H7 (cell line): ENCODE measurements at places on chromosomes 1 and 21. TPM values are rescaled to one million over a fixed set of nuclear protein-coding genes. Genes with fewer than 3 reads are reported as not detected.

DNA sequence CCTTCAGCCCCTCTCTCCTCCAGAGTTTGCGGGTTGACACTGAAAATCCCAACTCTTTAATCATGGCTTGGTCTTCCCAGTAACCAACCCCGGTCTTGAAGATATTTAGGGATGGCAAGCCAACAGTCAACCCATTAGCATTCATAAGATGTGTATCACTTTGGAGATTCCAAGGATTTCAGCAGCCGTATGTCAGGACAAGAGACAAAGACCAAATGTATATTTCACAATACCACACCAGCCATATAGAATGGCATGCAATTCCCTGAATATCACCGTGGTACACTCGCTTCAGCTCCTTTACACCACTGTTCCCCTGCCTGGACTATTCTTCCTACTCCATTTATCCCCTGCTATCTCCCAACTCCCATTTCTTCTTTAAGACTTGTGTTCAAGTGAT lies 109.2 kb downstream of the CSMD2 start:
- DNase-seq, result no peak

- no peak for DNase-seq
These were observed 98.6 kb downstream of the OLFM3 start for GRCh38 chr1:101898137-101898536.

DNA sequence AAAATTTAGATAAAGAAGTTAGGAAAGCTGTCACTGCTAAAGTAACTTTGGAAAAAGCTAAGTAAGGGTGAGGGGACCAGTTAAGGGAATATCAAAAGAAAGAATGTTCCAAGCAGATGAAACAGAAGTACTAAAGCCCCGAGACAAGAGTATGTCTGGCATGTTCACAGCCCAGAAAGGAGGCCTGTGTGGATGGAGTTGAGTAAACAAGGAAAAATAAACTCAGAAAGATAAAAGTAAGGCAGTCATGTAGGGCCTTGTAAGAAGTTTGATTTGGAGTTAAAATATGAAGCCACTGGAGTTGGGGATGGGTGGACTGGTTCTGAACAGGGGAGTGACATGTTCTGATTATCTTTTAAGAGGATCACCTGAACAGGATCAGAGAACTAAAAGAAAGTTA lies 177.9 kb downstream of the CDC42BPA start:
- DNase-seq, result no peak

DNA sequence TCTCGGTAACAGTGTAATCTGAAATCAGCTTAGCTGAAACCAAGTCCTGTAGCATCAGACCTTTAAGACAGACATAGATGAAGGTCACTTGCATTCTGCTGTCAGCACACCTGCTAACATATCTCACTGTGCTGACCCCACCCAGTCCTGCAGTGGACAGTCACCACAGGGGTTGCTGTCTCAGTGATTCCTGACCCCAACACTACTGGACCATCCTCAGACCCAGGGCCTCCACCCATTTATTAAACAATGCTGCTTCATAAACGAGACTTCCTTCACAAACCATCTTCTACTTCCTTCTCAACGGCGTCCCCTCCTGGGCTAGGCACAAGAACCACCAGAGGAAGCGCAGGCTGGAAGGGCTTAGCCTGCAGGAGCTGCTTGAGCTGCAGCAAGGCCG lies 17.8 kb upstream of the LSS start:
- DNase-seq, result no peak

DNA sequence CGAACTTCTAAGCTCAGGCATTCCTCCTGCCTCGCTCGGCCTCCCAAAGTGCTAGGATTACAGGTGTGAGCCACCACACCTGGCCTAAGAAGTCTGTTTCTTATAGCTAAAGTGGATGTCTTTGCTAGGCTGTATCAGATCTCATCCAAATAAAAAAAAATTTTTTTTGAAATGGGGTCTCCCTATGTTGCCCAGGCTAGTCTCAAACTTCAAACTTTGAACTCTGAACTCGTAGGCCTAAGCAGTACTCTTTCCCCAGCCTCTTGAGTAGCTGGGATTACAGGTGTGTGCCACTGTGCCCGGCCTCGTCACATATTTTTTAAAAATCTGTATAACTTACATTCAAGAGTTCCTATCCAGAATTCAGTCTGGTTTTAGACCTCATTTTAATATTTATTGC lies 40.5 kb downstream of the RPRD2 start:
- DNase-seq, result no peak

DNA sequence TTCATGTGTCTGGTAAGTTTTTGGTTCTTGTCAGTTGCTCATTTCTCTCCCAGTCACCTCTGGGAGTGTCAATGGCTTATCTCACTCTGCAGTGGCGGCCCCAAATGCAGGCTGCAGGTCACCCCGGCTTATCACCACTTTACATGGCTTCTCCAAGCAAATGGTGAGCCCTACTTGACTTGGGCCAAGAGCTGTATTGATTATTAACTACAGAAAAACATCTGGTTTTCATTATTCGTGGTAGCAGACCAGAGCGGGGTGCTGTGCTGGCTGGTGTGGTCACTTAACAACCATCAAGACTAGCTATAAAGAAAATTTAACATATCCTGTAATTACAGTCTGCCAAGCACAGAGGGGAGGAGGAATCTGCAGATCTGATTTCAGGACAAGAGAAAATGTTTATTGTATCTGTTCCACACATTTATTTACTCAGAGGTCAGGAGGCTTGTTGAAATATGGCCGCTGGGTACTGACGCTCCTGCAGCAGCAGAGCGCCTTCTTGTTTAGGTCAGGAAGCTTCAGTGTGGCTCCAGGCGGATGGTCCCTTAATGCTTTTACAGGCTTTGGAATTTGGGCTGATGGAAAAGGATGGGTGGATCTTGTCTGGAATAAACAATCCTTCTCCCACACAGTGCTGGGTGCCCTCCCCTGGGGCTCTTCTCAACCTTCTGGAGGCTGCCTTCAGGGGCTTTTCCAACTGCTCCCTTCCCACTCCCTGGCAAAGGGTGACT lies 87.8 kb downstream of the HLX start:
- no peak for DNase-seq

DNA sequence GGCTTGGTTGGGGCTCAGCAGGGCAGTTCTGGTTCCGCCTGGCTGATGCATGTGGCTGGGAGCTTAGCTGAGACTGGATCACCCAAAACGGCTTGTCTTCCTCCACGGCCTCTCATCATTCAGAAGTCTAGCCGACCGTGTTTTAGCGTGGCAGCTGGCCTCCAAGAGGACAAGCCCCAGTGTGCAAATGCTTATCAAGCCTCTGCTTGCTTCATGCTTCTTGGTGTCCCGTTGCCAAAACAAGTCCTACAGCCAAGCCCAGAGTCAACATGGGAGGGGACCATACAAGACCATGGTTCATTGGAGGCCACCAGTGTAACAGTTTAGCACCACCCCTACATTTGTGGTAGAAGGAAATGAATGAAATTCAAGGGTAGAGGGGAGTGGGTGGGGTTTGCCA lies 10.5 kb upstream of the KDF1 start:
- DNase-seq, result no peak

DNA sequence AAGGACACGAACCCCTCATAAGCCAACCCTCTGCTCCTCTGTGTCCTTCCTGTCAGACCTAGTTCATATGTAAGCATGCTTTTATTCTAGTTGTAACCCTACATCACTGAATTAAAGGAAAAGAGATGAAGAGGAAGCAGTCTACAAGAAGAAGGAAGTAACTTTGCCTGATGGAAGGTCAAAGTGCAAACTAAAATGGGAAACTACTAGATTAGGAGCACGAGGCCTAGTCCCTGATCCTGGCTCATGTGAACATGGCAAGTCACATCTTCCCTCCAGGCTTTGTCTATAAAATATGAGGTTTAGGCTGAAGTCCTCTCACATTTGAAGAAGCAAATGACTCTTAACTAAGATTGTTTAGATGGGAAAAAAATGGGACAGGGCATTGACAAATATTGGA lies 13.2 kb downstream of the ZMYND12 start:
- no peak for DNase-seq

PGBD5 gene
- 29.8 and 34.7 TPM in 2 replicates for total RNA-seq

FNDC5 gene
- 0.63 and 4.4 TPM in 2 replicates for total RNA-seq

POTED gene
- not detected in 2 replicates for total RNA-seq

VWA5B1 gene
- total RNA-seq, result 0.10 and 0.26 TPM in 2 replicates
